ENCODE measurements at places on chromosomes 7 and 10.

DNA sequence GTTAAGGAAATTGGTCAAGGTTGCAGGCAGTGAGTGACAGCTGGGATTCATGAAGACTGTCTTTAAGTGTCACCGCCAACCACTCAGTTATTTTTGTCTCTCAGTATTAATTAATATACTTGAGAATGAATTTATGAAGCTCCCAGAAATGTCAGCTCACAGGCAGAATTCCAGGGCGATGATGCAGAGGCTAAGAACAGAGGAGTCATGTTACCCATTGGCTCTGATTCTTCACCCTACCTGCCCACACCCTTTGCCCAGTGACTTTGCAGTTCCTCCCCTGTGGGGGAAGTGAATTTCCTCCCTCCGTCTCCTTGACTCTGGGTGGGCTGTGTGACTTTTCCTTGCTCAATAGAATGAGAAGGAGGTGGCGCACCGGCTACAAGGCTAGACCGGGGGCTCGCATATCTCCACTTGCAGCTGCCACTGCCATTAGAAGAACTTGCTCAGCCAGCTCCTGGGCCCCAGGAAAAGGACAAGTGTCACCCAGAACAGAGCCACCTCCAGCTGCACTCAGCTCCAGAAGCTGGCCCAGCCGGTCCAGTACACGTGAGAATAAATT lies 157.1 kb upstream of the PRKCQ start:
- DNase-seq: no peak

DNA sequence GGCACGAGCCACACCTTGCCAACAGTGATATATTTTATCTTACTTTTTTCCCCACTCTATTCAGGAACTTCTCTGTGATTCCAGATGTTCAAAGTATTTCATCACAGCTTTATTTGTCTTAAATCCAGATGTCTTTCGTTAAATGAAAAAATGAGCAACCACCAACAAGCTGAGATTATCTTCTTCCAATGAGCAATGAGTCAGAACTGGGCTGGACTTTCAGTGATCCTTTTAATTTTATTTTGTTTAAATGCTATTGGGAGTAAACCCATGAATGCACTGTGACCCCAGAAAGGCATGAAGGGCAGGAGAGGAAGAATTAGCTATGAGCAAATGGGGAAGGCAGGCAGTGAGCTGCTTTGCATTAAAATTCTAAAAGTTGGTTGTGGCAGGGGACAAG lies 77.6 kb upstream of the IMMP2L start:
- peak; percentile 24 for DNase-seq

GRCh38 chr10:6408799-6409198 lies 171.3 kb downstream of the PRKCQ start:
- no peak for DNase-seq

- no peak for DNase-seq
Measured at GRCh38 chr10:48759113-48759901, 74.6 kb downstream of the WDFY4 start.

DNA sequence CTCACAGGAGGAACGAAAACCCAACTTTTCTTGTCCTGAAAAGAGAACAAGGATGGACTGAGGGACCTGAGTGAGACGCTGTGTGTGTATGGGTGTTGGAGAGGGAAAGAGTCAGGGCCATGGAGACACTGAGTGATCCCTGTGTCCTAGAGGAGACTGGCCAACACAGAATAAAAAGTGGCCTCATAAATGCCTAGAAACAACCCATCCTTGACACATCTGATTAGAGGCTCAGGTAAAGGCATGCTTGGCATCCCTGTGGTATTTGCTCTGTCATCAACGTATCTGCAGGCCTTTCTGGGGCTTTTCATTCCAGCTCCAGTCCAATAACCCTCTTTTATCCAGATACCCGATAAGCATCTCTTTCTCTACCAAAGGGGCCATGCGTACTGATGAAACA lies 86.3 kb downstream of the FGFR2 start:
- no peak for DNase-seq

DNA sequence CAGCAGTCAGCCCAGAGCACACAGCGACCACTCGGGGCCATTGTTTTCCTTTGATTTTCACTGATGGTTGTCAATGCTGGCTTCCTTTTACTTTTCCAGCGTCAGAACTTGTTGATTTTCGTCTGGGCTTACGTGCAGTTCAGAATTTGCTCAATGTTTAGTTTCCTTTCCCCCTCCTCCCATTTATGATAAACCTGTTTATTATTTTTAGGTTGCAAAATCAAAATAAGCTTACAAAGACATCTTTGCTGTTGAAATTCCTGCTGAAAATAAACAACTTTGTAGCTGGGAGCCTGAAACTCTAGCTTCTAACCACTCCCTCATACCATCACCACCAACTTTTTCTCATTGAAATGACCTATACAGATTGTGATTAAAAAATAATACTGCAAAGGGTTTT lies 83.1 kb upstream of the LYZL1 start:
- DNase-seq: no peak

DNA sequence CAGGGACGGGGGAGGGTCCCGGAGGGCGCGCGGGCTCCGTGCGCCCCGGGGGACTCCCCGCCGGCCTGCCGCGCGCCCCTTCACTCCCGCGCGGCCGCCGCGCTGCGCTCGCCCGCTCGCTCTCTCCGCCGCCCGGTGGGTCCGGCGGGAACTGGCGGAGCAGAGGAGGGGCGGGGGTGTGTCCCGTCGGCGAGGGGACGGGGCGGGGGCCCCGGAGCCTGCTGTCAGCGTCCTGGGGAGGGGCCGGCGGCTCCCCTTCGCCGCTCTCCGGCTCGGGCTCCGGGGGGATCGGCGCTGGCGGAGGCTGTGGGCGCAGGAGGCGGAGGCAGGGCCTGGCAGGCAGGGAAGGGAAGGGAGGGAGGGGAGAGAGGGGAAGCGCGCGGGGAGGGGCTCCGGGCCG lies at the start of gene SH3PXD2A:
Gene SH3PXD2A (minus strand): TSS at position 153 of the 400 bp plus-strand sequence. CDS start 310 bp downstream, outside the sequence.
- peak; percentile 83 for DNase-seq

GRCh38 chr7:144653449-144653848 lies 182.4 kb downstream of the TPK1 start:
- DNase-seq: no peak

GRCh38 chr7:33661430-33662160 lies 243.7 kb upstream of the BMPER start:
- DNase-seq: no peak

DNA sequence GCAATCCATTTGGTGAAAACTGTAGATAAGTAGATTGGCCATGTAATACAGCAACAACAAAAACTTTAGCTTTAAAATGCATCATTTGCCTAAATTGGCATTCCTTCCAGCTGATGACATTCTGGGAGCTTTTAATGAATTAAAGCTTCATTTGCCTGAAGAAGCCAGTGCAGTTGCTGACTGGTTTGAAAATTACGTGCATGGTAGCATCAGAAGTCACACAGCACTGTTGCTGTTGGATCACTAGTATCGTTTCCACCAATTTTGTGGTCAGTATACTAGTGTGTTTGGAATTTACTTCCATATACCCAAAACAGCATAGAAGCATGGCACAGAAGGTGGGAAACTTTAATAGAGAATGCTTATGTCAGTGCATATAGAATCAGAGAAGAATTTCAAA lies 194.9 kb downstream of the ETV1 start:
- DNase-seq: no peak

DNA sequence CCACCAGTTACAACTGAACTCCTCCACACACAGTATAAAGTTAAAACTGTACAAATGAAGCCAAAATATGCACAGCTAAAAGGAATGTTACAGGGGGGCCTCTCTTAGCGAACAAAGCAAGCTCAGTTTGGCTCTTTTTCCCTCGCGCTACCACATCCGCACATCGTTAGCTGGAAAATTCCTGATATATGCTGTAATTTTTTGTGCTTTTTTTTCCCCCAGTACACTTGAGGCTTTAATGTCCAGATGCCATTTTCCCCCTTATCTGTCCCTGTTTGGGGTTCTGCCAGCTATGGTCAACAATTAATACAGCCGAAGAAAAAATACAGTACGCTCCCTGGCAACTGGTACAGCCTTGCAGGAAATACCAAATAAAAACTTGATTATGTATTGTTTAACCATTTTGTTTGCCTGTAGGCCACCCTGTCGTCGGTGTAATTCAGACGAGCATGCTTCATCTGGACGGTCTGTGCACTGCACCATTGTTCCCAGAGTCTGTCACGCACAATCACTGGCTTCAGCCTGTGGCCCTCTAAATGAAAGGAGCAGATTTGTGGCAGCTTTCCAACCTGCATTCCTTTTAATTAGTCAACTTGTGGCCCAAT lies 108.1 kb upstream of the FAM133B start:
- DNase-seq: peak; percentile 85

DNA sequence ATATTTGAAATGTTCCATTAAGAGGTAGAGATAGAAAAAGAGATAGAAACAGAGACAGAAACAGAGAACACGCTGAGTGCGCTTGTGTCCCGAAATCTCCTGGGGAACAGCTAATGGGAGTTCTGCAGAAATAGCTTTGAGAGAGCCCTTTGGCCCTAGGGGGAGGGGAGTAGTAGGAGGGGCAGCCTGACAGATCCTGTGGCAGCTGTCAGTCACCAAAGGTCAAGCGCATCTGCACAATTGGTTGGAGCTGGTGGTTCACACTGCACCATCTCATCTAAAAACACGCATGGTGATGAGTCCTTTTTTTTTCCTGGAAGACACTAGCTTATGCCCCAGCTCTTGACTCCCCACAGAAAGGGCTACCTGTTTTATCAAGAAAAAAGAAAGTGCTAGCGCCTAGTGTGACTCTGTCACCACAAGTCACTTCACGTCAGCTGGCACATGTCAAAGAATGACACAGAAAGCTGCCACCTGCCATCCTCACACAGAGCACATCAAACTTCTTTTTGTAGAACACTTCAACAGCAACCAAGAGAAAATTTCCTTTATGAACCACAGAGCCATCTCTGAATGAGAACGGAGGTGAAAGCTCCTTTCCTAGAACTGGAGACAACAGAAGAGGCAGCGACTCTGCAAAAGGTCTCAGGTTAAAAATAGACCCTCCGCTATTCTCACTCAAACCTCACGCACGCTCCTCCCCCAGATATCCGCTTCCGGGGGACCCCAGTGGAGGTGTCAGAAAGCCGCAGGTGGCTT lies 125.7 kb downstream of the GFRA1 start:
- no peak for DNase-seq

DNA sequence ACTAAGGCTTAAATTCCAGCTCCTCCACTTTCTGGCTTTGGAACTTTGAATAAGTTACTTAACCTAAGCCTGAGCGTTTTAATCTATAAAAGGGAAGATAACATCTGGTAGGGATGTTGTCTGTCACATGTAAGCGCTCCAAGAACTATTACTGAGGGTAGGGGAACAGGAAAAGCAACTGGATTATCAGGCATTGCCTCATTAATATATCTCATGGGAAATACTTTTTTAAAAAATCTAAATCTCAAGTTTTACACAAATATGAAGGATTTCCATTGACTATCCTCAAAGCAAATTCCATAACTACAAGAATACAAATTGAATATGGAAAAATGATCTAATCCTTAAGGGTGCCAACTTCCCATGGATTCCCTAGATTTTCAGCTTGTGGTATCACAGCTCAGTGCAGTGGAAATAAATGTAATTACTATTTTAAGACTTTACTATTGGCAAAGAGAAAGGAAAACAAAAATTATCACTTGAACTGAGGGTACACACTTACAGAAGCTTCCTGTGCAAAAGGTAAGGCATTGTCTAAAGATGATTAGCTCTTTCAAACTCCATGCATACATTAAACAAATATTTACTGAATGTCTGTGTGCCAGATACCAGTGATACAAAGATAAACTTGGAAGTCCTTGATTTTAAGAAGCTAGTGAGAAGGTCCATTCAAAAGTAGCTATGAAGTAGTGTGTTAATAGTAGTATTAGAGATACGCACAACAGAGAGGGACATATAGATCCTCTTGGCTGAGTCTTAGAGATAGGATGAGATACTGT lies 38.4 kb downstream of the NT5C2 start:
- no peak for DNase-seq

DNA sequence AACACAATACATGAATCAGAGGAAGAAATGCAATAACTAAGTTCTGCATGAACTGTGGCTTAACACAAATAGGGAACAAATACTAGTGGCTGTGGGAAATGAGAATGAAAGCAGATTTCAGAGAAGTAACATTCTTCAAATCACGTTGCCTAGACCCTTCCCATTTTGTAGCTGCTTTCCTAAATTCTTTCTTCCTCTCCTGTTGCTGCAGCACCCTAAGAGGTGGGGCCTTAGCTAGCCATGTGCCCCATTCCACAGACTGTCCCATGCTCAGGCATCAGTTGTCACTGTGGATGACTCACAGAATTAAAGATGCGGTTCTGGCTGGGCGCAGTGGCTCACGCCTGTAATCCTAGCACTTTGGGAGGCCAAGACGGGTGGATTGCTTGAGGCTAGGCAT lies 704.7 kb upstream of the C7orf33 start:
- no peak for DNase-seq

GRCh38 chr7:29848941-29849340 lies 42.6 kb downstream of the WIPF3 start:
- DNase-seq: no peak

DNA sequence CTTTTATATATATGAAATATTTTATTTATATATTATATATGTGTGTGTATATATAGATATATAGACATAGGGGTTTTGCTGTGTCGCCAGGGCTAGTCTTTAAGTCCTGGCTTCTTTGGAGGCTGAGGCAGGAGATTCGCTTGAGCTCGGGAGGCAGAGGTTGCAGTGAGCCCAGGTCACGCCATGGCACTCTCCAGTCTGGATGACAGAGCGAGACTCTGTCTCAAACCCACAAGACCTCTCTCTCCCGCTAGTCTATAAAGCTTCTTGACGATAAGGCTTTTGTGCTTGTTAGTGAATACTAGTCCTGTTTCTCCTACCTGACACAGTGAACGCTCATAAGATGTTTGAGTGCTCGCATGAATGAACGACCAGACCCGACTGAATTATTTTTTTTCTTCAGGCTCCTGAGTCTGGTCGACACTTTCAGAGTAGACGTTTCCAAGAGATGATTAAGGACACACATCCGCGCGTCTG lies 577 bp upstream of the DDX21 start:
- DNase-seq: peak; percentile 32

DNA sequence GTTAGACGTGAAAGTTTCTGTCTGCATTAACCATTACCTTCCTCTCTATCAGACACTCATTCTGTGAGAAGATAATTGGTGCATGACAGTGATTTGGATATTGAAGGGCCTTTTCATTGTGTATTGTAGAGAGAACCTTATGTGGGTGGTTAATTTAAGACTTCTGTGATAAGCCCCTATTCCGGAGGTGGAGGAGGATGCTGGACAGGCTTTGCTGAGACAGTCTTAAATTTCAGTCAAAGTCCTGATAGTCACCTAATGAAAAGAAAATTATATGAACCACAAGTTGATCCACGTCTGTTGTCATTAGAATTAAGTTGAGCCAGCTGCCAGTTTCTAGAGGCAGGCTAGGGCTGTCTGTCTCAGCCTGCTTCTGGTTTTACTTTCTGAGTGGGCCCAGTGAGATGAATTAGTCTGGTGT lies 62.9 kb downstream of the CELF2 start:
- DNase-seq: no peak

- DNase-seq: no peak
Measured at GRCh38 chr10:91352760-91353159, 57.4 kb upstream of the HECTD2 start.

GRCh38 chr10:90621577-90621976 lies 236.3 kb downstream of the HTR7 start:
- DNase-seq: no peak
